ENCODE measurements at places on chromosomes 4 and X. TPM values are rescaled to one million over a fixed set of nuclear protein-coding genes. Genes with fewer than 3 reads are reported as not detected.

The GPR143 gene
- 16.8 TPM for total RNA-seq

GRCh38 chr4:55181010-55182005 lies 55.9 kb upstream of the KDR start:
- no peak for DNase-seq
- H3K4me1 ChIP-seq: peaks cover 80% of the 10 kb centered on the region
- H3K4me3 ChIP-seq: no peak overlapping the region

DNA sequence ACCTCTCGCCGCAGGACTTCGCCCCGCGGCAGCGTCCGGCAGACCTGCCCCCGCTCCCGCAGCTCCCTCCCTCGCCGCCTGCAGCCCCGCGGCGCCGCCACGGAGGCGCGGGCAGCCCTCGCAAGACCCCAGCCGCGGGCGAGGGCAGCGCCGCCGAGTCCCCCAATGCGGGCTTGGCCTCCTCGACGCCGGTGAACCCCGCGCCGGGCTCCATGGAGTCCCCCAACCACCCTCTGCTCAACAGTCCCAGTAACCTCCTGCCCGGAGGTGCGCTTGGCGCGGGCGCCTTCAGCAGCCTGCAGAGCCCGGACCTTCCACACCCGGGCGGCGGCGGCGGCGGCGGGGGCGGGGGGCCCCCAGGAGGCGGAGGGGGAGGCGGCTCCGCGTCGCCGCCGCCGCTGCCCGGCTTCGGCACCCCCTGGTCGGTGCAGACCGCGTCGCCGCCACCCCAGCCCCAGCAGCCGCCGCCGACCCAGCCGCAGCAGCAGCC lies 1.2 kb downstream of the CPEB2 start:
- no peak overlapping the region for H3K4me3 ChIP-seq
- peaks cover 5% of the 10 kb centered on the region for H3K36me3 ChIP-seq
- H3K4me1 ChIP-seq: peaks cover 17% of the 10 kb centered on the region
- H3K27me3 ChIP-seq: peaks cover 8% of the 10 kb centered on the region

- no peak for DNase-seq
- no peaks in the 10 kb centered on the region for H3K36me3 ChIP-seq
- no peaks in the 10 kb centered on the region for H3K4me1 ChIP-seq
- no peaks in the 10 kb centered on the region for H3K27me3 ChIP-seq
- no peak overlapping the region for H3K4me3 ChIP-seq
These were observed 269.7 kb upstream of the LCORL start for GRCh38 chr4:18291256-18291655.

The ZCCHC12 gene
- total RNA-seq: 0.44 TPM

GRCh38 chr4:158350161-158350560 lies 139.9 kb downstream of the TMEM144 start:
- no peaks in the 10 kb centered on the region for H3K4me1 ChIP-seq
- no peak for DNase-seq
- no peaks in the 10 kb centered on the region for H3K36me3 ChIP-seq
- H3K27me3 ChIP-seq: peaks cover 1% of the 10 kb centered on the region

The MGAT4D gene
- total RNA-seq: 0.13 TPM

- no peak overlapping the region for H3K4me3 ChIP-seq
- no peaks in the 10 kb centered on the region for H3K4me1 ChIP-seq
- DNase-seq: no peak
- H3K27me3 ChIP-seq: no peaks in the 10 kb centered on the region
These were observed 22.7 kb upstream of the MSN start for GRCh38 chrX:65644621-65645289.

DNA sequence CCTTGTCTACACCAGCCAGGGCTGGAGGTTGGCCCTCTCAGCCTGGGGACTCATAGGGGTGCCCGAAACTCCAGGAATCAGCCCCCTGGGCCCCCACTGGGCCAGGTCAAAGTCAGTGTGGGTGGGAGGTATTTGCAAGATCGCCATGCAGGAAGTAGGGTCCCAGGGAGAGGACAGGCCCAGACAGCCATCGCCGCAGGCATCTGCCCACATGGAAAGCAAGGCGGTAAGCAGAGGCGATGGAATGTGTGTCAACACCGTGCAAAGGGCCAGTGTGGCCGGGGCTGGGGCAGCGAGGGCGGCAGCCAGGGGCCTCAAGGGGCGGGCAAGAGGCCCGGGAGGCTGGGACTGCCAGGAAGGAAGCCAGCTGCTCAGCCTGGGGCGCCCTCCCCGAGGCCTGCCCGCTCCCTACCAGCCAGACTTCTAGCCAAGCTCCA lies 19.3 kb upstream of the DUSP9 start:
- H3K36me3 ChIP-seq: peaks cover 4% of the 10 kb centered on the region
- no peak overlapping the region for H3K4me3 ChIP-seq
- H3K27me3 ChIP-seq: peaks cover 1% of the 10 kb centered on the region
- no peak overlapping the region for H3K27ac ChIP-seq

- H3K4me1 ChIP-seq: no peaks in the 10 kb centered on the region
- H3K4me3 ChIP-seq: no peak overlapping the region
- peaks cover 2% of the 10 kb centered on the region for H3K27me3 ChIP-seq
- no peak for DNase-seq
These were observed 110.6 kb upstream of the ADAMTS3 start for GRCh38 chr4:72679666-72680065.

The TLL1 gene
- total RNA-seq: 48.0 TPM

The PRKX gene
- total RNA-seq: 25.3 TPM

DNA sequence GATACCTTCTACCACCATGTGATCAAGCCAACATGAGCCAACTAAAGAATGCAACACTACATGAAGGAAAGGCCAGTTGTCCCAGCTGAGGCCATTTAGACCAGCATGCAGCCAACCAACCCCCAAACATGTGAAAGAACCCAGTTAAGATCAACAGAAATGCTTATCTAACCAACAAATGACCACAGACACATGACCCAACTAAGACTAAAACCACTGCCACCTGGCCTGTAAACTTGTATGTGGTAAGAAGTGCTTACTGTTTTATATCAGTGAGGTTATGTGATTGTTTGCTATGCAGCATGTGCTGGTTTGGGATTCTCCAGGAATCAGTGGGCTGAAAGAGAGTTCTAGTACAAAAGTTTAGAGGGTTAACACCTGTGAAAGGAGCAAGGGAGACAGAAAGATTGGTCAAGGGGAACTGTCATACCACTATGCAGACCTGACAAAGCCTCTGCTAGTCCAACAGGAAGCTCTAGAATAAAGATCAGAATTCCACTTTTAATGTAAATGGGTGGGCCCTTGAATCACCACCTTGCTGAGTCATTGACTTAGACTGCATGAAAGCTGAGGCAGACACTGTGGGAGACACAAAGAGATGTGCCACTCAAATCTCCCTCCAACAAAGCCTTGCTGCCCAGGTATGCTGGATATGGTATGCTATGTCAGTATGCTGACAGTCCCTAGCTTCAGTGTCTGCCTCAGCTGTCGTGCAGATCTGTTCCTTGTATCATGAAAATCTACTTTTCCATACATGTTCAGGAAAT lies 6.1 kb upstream of the SH3D19 start:
- peaks cover 4% of the 10 kb centered on the region for H3K27me3 ChIP-seq
- H3K27ac ChIP-seq: no peak overlapping the region
- H3K4me1 ChIP-seq: peaks cover 4% of the 10 kb centered on the region
- H3K4me3 ChIP-seq: no peak overlapping the region
- no peaks in the 10 kb centered on the region for H3K36me3 ChIP-seq

GRCh38 chrX:12174358-12174757 lies 36.1 kb downstream of the FRMPD4 start:
- no peak overlapping the region for H3K4me3 ChIP-seq
- no peaks in the 10 kb centered on the region for H3K4me1 ChIP-seq
- no peak overlapping the region for H3K27ac ChIP-seq
- no peaks in the 10 kb centered on the region for H3K27me3 ChIP-seq

- H3K27ac ChIP-seq: no peak overlapping the region
- no peak overlapping the region for H3K4me3 ChIP-seq
- no peak for DNase-seq
- H3K36me3 ChIP-seq: no peaks in the 10 kb centered on the region
- H3K4me1 ChIP-seq: no peaks in the 10 kb centered on the region
- no peaks in the 10 kb centered on the region for H3K27me3 ChIP-seq
These were observed 264.6 kb downstream of the TENM3 start for GRCh38 chr4:182507805-182508204.

GRCh38 chr4:120466429-120466828 lies 399.8 kb upstream of the MAD2L1 start:
- H3K4me3 ChIP-seq: no peak overlapping the region
- H3K27me3 ChIP-seq: peaks cover 1% of the 10 kb centered on the region
- H3K27ac ChIP-seq: no peak overlapping the region
- no peak for DNase-seq
- H3K36me3 ChIP-seq: no peaks in the 10 kb centered on the region
- no peaks in the 10 kb centered on the region for H3K4me1 ChIP-seq

DNA sequence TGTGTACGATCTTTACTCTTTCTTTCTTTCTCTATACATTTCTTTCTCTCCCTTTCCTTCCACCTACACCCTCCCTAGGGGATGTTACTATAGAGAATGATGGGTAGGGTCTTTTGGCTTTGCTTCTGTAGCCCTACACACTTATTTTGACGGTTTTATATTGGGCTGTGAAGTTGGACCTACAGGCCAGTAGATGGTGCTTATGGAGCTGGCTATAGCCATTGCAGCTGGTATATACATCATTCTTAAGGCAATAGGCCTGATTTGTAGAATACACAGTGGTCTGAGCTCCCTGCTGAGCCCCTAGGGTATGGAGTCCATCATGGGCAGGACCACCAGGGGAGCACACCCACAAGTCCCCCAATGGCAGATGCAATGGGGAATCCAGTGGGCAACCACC lies 1869.7 kb downstream of the STIM2 start:
- no peak overlapping the region for H3K27ac ChIP-seq
- no peak overlapping the region for H3K4me3 ChIP-seq
- no peak for DNase-seq
- H3K4me1 ChIP-seq: no peaks in the 10 kb centered on the region

- no peak overlapping the region for H3K27ac ChIP-seq
- H3K36me3 ChIP-seq: peaks cover 4% of the 10 kb centered on the region
- peaks cover 20% of the 10 kb centered on the region for H3K4me1 ChIP-seq
- no peak for DNase-seq
- H3K27me3 ChIP-seq: peaks cover 4% of the 10 kb centered on the region
These were observed 118.0 kb downstream of the SOWAHB start for GRCh38 chr4:76779740-76780459.

The ZNF674 gene
- total RNA-seq: 7.3 TPM

Data from endothelial cell (in vitro differentiated cells).